ENCODE measurements at places on chromosomes 3 and 15.

DNA sequence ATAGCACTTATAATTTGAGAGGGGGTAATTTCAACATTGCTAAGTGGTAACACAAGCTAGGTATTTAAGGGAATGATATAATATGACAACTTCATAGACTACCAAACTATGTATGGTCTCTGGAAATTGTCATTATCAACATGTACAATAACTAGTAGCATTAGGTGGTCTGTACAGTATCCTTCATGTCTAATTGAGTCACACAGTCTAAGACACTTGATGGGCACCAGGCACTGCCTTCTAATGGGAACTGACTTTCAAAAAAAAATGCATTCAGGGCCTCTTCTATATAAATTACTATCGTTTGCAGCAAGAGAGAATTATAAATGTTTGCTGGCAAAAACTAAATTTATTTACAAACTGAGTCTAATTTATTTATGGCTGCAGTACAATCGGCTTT, 271.8 kb downstream of the MECOM start:
- no peak overlapping the region for H3K4me3 ChIP-seq
- no peak for DNase-seq
- H3K27ac ChIP-seq, result no peak overlapping the region

GRCh38 chr15:84890670-84891162, 6.3 kb downstream of the SLC28A1 start:
- no peak overlapping the region for H3K27ac ChIP-seq
- DNase-seq, result no peak
- H3K4me3 ChIP-seq, result no peak overlapping the region

- DNase-seq, result no peak
- H3K36me3 ChIP-seq, result no peaks in the 10 kb centered on the region
- H3K27me3 ChIP-seq, result no peaks in the 10 kb centered on the region
- no peak overlapping the region for H3K27ac ChIP-seq
Observed at GRCh38 chr3:54177816-54178215, 55.5 kb downstream of the CACNA2D3 start.

- peak; percentile 54 for DNase-seq
- no peaks in the 10 kb centered on the region for H3K27me3 ChIP-seq
- H3K27ac ChIP-seq, result peak overlapping the region; percentile 78
- peaks cover 10% of the 10 kb centered on the region for H3K4me1 ChIP-seq
- no peak overlapping the region for H3K4me3 ChIP-seq
- H3K36me3 ChIP-seq, result no peaks in the 10 kb centered on the region
Observed at GRCh38 chr3:129413687-129414506, 14.5 kb downstream of the EFCAB12 start.

DNA sequence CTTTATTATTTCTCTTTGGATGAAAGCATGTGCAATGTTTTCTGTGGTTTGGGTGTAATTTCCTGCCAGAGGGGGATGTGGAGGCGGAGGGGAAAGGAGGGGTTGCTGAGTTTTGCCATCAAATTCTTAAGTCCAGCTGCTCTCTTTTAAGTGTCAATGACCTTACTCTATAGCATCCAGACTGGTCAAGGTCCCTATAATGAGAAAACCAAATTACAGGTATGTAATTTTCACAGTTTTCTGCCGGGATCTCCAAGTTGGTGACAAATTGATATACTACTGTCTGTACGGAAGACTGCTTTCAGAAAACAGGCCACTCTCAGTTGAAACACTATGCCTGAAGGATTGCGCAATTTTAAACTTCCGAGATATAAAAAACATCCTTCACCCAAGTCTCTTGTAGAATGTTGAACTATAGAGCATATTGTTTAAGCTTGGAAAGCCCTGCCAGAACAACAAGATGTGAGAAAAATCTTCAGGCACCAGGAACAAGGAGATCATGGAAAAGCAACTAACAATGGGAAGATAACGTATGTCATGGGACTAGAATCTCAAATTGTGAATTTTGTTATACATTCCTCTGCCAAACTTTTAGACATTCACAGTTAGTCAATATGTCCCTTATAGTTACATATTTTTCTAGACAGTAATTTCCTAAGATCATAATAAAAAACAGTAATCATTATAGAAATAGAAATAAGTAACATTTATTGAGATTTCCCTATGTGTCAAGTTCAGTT, 300.7 kb upstream of the SATB1 start:
- peaks cover 1% of the 10 kb centered on the region for H3K4me1 ChIP-seq
- H3K27me3 ChIP-seq, result no peaks in the 10 kb centered on the region
- H3K36me3 ChIP-seq, result no peaks in the 10 kb centered on the region
- no peak for DNase-seq
- H3K4me3 ChIP-seq, result no peak overlapping the region

GRCh38 chr3:176951144-176951543, 246.1 kb downstream of the TBL1XR1 start:
- H3K36me3 ChIP-seq, result no peaks in the 10 kb centered on the region
- H3K4me3 ChIP-seq, result no peak overlapping the region
- H3K4me1 ChIP-seq, result peaks cover 8% of the 10 kb centered on the region
- no peak for DNase-seq
- H3K27ac ChIP-seq, result no peak overlapping the region

GRCh38 chr15:68183616-68184315, 21.4 kb downstream of the CALML4 start:
- no peak overlapping the region for H3K4me3 ChIP-seq
- DNase-seq, result no peak
- peaks cover 4% of the 10 kb centered on the region for H3K4me1 ChIP-seq
- no peak overlapping the region for H3K27ac ChIP-seq
